ENCODE measurements at places on chromosomes 6 and 20. TPM values are rescaled to one million over a fixed set of nuclear protein-coding genes. Genes with fewer than 3 reads are reported as not detected.

- no peaks in the 10 kb centered on the region for H3K27me3 ChIP-seq
- no peak for DNase-seq
- H3K27ac ChIP-seq, result no peak overlapping the region
- no peaks in the 10 kb centered on the region for H3K36me3 ChIP-seq
- H3K4me1 ChIP-seq, result no peaks in the 10 kb centered on the region
- H3K4me3 ChIP-seq, result no peak overlapping the region
These were observed 27.6 kb downstream of the GRM1 start for GRCh38 chr6:146056506-146056905.

DNA sequence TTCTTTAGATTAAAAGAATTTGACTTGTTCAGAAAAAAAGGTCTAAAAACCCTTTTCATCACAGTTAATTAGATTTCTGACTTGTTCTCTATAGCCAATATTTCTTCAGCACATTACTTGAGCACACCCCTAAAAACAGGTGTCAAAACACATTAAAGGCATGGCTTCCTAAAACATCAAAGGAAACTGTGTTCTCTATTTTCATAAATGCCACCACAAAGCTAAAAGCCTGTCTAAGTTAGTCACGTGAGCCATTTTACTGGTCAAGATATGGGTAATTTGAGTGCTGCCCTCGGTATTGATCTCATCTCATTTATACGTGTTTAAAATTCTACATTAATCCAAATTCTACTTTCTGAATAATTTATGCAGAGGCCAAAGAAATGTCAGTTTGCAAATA is 580.5 kb downstream of the HAO1 start:
- H3K27ac ChIP-seq, result no peak overlapping the region
- H3K36me3 ChIP-seq, result no peaks in the 10 kb centered on the region
- no peak for DNase-seq
- no peaks in the 10 kb centered on the region for H3K27me3 ChIP-seq
- no peak overlapping the region for H3K4me3 ChIP-seq

GRCh38 chr20:944148-944547 is 28.0 kb upstream of the ANGPT4 start:
- H3K27me3 ChIP-seq, result no peaks in the 10 kb centered on the region
- DNase-seq, result no peak

DNA sequence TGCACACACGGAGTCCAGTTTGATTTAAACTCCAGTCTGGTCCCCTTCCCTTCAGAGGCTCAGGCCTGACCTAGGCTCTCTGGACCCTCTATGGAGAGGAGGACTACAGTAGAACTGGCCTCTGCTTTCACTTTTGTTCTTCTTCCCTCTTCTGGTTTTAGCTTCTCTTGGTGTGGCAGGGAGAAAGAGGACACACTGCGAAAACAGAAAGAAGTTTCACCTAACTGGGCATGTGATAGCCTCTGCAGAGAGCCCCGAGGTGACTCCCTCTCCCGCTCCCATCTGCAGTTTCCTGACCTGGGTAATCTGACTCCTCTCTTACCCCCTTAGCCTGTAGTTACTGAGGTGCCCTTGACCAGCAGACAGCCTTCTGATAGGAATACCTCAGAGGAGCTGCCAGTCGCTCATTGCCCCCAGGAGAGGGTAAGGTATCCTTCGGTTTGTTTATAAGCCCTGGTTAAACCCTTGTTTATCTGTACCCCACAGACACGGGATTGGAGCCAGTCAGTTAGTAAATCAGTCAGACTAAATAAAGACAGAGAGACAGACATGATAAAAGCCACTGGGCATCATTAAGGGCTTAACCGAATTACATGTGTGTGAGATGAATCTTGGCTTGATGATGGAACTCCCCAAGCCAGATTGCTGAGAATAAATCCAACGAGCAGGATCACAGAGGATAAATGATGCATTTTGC is 12.0 kb upstream of the DTNBP1 start:
- peaks cover 6% of the 10 kb centered on the region for H3K4me1 ChIP-seq
- no peaks in the 10 kb centered on the region for H3K36me3 ChIP-seq
- no peak for DNase-seq
- no peak overlapping the region for H3K4me3 ChIP-seq

LAMA5 gene
- polyA plus RNA-seq, result 33.2 TPM

CTSZ gene
- 120 TPM for polyA plus RNA-seq
